ENCODE measurements at places on chromosomes 2 and 18. TPM values are rescaled to one million over a fixed set of nuclear protein-coding genes. Genes with fewer than 3 reads are reported as not detected.
A peak's percentile ranks its signal among the peaks of the same experiment; 100 is the strongest.

DNA sequence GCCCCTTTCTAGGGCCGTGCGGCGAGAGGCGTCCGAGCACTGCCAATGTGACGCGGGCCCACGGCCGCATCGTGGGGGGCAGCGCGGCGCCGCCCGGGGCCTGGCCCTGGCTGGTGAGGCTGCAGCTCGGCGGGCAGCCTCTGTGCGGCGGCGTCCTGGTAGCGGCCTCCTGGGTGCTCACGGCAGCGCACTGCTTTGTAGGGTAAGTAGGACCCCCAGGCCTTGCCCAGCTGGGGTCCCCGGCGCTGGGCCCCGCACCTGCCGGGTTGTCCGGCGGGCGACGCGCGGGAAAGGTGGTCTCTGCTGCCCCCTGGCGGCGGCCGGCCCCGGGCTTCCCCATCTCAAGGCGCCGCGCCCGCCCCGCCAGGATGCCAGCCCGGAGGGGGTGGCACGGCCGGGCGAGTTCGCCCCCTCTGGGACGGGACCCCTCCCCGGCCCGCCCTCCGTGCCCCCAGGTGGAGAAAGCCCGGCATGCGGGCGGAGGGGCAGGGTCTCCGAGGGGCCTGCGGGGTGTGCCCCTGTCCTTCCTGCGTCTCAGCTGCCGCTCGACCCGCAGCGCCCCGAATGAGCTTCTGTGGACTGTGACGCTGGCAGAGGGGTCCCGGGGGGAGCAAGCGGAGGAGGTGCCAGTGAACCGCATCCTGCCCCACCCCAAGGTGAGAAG is 1.9 kb downstream of the PRSS56 start:
- DNase-seq, result peak; percentile 44
- peaks cover 44% of the 10 kb centered on the region for H3K4me1 ChIP-seq
- no peaks in the 10 kb centered on the region for H3K36me3 ChIP-seq
- no peak overlapping the region for H3K27ac ChIP-seq

GRCh38 chr2:119249311-119249710 is 25.7 kb downstream of the STEAP3 start:
- no peak for DNase-seq
- H3K27ac ChIP-seq, result no peak overlapping the region

- H3K36me3 ChIP-seq, result no peaks in the 10 kb centered on the region
- no peak overlapping the region for H3K27ac ChIP-seq
- no peaks in the 10 kb centered on the region for H3K4me1 ChIP-seq
- H3K27me3 ChIP-seq, result peaks cover 39% of the 10 kb centered on the region
Measured at GRCh38 chr2:118295592-118296390, 207.5 kb downstream of the INSIG2 start.

DNA sequence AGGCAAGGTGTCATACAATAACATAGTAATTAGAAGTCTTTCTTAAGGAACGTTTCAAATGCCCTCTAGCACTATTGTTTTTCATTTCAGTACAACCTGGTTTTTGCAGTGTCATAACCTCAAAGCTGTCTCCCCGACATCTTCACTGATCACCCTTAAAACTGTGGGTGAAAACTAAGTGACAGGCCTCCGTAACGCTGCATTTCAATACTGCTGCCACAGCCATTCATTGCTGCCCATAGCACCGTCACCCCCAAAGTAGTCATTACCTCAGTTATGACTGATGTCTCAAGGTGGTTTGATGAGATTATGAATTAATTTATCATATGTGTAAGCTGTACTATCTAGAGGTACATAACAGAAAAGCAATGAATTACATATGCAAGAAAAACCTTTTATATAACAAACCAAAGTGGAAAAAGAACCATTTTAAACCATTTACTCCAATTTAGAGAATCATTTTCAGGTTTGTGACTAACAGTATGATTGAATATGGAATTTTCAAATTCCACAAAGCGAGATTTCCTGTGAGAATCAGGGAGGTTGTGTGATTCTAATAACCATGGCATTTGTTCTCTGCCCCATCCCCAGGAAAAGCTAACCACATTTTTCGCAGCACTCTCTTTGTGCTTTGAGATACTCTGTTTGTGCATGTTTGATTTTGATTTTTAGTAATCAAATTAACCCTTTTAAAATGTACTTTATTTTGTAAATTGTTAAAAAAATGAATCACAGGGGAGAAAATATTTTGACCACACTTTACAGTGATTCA is 263.0 kb downstream of the PTGR3 start:
- no peaks in the 10 kb centered on the region for H3K27me3 ChIP-seq
- peaks cover 14% of the 10 kb centered on the region for H3K4me1 ChIP-seq
- no peak overlapping the region for H3K4me3 ChIP-seq

GRCh38 chr2:116747103-116747502 is 1067.4 kb upstream of the DDX18 start:
- H3K4me1 ChIP-seq, result no peaks in the 10 kb centered on the region
- DNase-seq, result no peak
- H3K4me3 ChIP-seq, result no peak overlapping the region
- no peaks in the 10 kb centered on the region for H3K27me3 ChIP-seq
- no peak overlapping the region for H3K27ac ChIP-seq

DNA sequence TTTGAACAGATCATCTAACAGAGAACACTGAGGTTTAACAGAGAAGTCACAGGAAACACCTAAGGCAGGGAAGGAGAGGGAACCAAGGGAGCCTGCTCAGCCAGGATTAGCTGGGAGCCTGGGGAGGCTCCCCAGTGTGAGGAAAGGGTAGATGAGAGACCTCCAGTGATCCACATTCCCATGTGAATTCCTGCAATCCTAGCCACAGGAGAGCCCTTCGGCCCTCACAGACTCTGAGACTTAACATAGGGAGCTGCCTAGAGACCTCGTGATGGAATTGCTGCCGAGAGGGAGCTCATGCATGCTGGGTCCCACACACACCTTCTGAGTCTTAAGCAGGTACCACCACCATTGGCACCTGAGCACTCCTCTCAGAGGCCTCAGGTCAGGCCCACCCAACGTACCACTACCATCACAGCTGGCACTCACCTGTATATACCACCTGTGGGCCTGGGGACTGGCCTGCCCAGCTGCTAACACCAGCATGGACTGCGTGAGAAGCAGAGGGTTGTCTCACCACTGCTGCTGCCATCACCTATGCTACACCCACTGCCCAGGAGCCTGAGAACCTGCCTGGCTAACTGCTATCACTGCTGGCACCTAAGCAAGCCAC is 225.9 kb upstream of the RASGRP3 start:
- H3K27ac ChIP-seq, result no peak overlapping the region
- H3K27me3 ChIP-seq, result no peaks in the 10 kb centered on the region

DNA sequence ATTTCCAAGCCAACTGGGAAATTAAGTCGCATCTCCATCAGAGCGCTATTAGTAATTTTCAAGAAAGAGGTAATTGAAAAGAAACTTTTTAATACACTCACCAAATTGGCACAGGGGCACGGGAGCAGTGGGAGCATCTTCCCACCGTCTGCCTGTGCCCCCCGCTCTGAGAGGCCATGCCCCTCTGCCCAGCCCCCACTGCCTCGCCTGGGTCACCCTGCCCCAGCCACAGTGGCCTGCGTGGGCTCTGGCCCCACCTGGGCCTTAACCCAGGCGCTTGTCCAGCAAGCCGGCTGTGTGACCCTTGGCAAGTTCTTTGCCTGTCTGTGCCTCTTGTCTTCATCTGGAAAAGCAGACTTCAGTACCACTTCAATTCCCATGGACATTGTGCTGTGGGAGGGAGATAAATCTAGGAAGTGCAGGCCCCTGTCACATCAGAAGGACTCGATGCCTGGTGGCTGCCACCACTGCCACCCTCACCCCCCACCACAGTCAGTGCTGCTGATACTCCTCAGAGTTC is 31.9 kb downstream of the GLI2 start:
- no peak overlapping the region for H3K4me3 ChIP-seq
- no peak overlapping the region for H3K27ac ChIP-seq
- no peaks in the 10 kb centered on the region for H3K27me3 ChIP-seq
- peaks cover 24% of the 10 kb centered on the region for H3K4me1 ChIP-seq
- no peaks in the 10 kb centered on the region for H3K36me3 ChIP-seq
- peak; percentile 1 for DNase-seq

DNA sequence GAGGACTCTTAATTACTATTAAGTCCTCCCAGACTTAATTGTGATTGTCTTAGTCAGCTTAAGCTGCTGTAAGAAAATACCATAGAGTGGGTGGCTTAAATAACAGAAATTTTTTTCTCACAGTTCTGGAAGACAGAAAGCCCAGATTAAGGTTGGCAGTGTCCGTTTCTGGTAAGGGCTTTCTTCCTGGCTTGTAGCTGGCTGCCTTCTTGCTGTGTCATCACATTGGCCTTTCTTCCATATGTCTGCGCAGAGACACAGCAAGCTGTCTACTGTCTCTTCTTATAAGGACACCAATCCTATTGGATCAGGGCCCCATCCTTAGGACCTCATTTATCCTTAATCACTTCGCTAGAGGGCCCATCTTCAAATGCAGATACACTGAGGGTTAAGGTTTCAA is 38.5 kb downstream of the ASXL3 start:
- no peak overlapping the region for H3K27ac ChIP-seq
- H3K4me3 ChIP-seq, result no peak overlapping the region
- no peak for DNase-seq
- no peaks in the 10 kb centered on the region for H3K4me1 ChIP-seq
- no peaks in the 10 kb centered on the region for H3K27me3 ChIP-seq
- no peaks in the 10 kb centered on the region for H3K36me3 ChIP-seq

GRCh38 chr18:11391661-11392060 is 217.7 kb upstream of the SLC35G4 start:
- DNase-seq, result no peak
- H3K36me3 ChIP-seq, result no peaks in the 10 kb centered on the region
- H3K4me1 ChIP-seq, result peaks cover 4% of the 10 kb centered on the region
- no peak overlapping the region for H3K4me3 ChIP-seq
- H3K27me3 ChIP-seq, result no peaks in the 10 kb centered on the region

DNA sequence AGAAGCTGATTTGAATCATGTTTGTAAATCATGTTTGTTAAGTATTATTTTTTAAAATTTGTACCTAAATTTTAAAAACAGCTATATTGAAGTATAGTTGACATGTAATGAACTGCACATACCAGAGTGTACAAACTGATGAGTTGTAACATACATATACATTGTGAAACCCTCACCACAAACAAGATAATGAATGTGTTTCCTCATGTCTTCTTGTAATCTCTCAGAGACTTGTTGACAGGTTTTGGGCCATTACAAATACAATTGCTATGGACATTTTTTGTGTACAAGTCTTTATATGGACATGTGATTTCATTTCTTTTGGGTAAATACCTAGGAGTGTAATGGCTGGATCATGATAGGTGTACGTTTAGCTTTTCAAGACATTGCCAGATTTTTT is 21.5 kb downstream of the WDR43 start:
- H3K4me1 ChIP-seq, result no peaks in the 10 kb centered on the region
- no peaks in the 10 kb centered on the region for H3K27me3 ChIP-seq
- no peak overlapping the region for H3K4me3 ChIP-seq
- no peak for DNase-seq
- H3K36me3 ChIP-seq, result peaks cover 73% of the 10 kb centered on the region

DNA sequence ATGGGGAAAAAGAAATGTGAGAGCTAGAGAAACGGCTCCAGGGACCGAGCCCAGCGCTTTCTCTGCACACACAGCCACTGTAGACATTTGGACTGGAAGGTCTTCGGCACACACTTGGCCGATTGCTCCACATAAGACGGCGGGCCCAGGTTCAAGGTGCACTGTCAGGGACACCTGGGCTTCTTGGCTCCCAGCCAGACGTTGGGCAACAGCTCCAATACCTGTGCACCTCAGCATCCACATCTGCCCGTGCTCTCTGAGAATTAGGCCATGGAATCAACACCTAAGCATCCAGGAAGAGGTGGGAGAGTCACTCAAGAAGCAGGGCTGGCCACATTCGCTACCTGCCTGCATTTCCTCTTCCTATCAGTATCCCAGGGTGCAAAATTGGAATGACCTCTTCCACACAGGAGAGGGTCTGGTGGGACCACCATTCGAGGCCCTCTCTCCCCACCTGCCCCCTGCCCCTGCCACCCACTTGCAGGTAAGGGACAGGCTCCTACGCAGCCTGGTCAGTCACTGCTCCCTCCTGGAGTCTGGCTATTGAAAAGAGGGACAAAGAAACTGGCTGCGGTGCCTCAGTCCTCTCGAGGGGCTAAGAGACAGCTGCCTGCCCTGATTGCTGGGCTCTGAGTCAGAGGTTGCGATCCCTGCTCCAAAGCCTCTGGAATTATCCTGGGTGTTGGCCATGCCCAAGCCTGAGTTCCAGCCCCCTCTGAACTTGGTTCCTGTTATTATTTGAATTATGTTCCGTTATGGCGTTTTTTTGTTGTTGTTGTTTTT is 40.1 kb upstream of the TAF1B start:
- no peak overlapping the region for H3K4me3 ChIP-seq
- DNase-seq, result no peak
- H3K36me3 ChIP-seq, result no peaks in the 10 kb centered on the region
- H3K27me3 ChIP-seq, result no peaks in the 10 kb centered on the region

DNA sequence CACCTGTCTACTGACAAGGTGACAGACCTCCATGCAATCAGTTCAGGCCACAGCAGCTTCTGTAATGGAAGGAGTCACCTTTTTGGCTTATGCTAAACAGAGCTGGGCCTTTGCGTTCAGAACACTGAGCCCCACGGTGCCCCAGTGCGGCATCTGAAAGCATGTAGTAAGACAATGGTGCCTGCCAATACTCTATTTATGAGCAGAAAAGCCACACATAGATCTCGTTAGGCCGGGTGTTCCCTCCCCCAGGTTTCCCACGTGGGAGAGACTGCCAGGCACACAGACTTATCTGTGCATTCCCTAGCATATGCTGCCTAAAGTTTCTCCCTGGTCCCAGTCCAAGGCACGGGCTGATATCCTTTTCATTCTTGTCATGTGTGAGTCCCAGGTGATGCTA is 150.9 kb downstream of the ACTR3 start:
- no peak overlapping the region for H3K4me3 ChIP-seq
- DNase-seq, result no peak
- no peaks in the 10 kb centered on the region for H3K4me1 ChIP-seq
- no peaks in the 10 kb centered on the region for H3K36me3 ChIP-seq
- no peak overlapping the region for H3K27ac ChIP-seq

DNA sequence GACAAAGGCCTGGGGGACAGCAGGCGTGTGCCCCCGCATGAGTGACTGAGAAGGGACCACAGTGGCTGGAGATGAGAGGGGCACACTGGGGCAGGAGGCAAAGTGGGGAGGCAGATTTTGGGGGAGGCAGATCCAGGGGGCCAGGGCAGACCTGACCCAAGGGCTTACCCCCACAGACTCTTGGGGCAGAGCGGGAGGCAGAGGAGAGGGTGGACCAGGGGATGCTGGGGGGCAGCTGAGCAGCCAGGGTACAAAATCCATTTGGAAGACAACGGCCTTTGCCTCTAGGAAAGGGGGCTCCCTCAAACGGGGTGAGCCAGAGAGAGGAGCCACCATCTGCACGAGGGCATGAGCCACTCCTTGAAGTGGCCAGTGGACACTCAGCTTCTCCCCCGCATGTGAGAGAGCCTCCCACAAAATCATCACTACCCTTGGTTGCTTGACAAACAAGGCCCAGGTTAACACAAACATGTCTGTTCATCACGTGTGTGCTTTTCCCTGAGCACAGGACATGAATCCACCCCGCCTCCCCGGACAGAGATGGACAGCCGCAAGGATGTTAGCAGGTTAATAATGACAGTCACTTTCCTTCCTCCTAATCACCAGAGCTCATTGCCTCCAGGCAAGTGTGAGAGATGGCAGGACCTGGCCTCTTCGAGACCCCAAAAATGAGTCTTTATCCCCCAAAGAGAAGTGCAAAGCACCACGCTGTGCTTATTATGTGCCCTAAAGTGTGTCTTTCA is 72.0 kb upstream of the RAB6C start:
- H3K36me3 ChIP-seq, result no peaks in the 10 kb centered on the region
- H3K27me3 ChIP-seq, result peaks cover 31% of the 10 kb centered on the region
- H3K27ac ChIP-seq, result no peak overlapping the region
- H3K4me3 ChIP-seq, result no peak overlapping the region

The TNFRSF11A gene
- 1.6 TPM for total RNA-seq

The C2orf76 gene
- 7.3 TPM for total RNA-seq

The MOCOS gene
- 0.33 TPM for total RNA-seq

The PSD4 gene
- 2.2 TPM for total RNA-seq

The ADGRF3 gene
- total RNA-seq, result not detected

Data from left ventricle myocardium inferior (tissue), 1 donor.